ENCODE measurements at places on chromosomes 7 and 10.

DNA sequence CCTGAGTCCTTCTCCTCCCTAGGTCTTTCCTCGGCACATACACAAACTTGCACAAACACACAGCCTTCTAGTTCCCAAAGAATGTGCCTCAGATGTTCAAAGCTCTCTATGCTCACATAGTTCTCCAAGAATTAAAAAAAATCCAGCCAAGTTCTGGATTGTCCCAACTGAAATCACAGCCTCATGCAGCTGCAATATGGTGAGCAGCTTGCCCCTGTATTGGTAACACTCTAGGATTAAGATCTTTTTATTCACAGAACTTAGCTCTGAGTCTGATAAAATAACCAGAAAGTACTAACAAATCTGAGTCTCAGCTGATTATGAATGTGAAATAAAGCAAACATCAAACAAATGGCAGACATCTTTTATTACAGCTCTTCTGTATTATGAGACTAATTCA is 604.8 kb upstream of the PFKP start:
- DNase-seq: no peak

GRCh38 chr10:86500846-86501245 is 20.7 kb downstream of the WAPL start:
- DNase-seq: no peak

DNA sequence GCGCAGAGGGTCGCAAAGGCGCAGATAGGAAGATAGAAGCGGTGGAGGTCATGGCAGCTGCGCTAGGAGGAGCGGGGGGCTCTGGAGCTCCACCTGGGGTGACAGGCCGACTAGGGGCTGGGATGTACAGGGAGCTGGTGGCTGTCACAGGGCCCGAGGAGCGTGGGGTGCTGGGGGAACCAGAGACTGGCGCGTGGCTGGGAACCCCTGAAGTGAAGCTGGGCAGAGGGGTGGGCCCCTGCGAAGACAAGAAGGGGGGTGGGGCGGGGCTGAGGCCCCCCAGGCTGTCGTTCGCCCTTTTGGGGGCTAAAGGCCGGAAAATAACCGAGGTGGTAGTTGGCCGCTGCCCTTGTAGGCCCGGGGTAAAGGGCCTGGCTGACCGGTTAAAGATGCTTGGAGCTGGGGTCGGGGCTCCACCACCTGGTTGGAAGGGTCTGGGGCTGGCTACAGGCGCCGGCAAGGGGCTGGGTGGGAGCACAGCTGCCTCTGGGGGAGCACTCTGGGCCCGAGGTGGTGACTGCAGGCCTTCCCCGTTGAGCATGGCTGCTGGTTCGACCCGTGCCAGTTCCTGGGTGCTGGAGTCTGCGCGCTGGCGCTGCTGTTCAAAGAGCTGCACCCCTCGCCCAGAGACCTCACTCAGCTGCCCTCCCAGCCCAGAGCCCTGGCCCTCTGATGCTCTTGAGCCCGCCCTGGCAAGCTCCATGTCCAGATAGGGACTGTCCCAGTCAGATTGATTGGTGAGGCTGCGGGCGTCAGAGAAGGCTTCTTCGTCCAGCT is 6.8 kb upstream of the MYOZ1 start:
- no peak for DNase-seq

DNA sequence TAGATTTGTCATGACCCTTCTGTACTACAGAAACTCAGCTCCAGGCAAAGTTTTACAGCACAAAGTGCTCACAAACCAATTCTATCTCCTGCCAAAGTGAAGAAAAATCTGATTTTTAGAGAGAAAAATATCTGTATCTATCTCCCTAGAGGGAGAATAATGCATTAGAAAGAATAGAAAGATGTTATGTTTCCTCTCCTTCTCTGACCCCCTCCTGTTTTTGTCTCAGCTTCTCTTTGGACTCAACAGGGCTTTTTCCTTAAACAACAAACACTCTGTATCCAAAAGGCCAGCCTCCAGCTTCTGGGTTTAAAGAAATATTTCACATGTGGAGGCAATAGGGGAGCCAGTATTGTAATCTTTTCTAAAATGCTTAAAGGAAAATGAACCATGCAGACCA is 627.4 kb downstream of the REEP3 start:
- no peak for DNase-seq

DNA sequence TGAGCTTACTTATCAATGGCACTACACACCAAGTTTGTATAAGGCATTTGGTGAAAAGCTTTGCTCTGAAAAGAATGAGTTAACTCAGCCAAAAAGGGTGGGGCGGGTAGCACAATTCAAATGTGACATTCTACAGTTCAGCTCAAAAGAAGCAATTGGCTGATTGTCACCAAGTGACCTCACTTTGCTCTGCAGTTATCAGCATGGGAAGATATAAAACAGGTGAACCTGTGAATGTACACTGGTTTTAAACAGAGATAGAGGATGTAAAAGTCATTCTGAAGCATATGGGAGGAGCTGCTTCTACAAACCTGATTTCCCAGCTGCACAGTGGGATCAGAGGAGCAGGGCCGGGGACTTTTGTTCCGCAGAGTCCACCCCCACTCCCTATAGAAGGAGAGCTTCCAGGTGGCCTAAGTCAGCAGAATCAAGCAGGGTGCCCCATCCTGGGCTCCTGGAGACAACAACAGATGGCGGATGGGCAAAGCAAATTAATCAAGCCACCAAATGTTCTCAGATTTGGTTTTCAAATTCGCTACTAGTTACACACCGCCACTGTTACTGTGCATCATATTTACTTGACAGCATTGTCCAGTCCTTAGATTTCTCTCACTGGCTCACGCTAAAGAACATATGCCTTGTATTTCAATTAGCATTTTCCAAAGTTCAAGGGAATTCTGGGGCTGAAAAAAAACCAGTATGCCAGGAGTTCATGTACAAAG is 27.5 kb upstream of the NPVF start:
- no peak for DNase-seq

DNA sequence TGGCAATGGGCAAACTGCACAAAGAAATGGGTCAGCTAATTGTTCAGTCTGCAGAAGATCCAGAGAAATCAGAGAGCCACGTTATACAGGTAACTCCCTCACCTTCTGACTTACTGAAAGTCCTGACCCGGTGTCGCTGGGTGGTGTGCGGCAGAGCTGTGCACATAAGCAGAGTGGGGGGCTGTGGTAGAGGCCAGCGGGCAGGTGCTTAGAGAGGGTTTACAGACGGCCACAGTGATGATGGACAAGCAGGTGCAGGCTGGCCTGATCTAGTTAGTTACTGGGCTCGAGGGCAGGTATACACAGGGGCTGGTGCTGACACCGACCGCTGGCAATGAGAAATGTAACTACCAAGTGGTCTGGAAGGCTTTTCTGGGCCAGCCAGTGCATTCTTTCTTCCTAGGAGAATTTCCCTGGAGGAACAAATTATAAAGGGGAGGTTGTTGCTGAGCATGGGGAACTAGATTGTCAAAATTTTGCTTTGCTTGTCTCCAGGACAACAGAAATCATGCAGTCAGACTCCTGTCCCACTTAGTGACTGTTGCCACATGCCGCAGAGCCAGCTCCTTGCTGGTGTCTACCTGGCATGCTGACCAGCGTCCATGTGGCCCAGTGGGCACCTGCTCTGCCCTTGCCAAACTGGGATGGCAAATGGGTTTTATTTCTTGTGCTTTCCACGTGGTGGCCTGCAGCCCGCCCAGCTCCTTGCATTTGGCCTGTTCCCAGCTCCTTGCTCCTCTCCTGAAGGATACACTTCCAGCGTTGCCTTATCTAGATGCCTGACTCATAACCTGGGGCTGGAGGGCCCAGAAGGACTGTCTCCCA is 28.8 kb downstream of the DENND10 start:
- DNase-seq: no peak

- DNase-seq: no peak
Measured at GRCh38 chr7:47202146-47202783, 379.6 kb downstream of the TNS3 start.

DNA sequence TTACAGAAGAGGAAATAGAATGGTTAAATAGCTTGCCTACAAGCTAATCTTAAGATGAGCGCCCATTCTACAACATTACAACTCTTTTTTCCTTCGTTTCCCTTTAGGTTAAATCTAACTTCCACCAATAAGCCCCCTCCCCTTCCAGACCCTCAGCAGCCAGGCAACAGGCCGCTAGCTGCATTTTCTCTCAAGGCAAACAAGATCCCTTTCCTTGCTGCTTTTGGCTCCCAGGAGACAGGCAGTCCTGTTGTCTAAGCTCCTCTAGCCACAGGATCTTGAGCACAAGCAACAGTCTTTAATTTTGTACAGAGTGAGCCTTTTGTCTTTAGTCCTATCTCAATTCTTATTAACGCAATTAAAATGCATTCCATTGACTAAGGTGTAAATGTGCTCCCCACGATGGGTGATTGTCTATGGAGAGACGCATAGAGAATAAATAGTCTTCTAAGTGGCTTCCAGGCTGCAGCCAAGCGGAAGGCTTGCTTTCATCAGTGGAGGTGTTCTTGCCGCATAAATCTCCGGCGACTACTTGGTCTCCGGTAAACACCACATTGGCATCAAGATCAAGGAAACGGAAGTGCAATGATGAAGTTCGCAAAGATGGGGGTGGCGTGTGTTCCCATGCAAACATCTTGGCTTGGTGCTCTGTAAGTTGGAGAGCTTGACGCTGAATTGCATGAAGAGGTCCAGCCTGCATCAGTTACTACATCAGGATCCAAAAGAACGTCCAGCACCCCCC is 181.9 kb upstream of the LYZL2 start:
- no peak for DNase-seq

DNA sequence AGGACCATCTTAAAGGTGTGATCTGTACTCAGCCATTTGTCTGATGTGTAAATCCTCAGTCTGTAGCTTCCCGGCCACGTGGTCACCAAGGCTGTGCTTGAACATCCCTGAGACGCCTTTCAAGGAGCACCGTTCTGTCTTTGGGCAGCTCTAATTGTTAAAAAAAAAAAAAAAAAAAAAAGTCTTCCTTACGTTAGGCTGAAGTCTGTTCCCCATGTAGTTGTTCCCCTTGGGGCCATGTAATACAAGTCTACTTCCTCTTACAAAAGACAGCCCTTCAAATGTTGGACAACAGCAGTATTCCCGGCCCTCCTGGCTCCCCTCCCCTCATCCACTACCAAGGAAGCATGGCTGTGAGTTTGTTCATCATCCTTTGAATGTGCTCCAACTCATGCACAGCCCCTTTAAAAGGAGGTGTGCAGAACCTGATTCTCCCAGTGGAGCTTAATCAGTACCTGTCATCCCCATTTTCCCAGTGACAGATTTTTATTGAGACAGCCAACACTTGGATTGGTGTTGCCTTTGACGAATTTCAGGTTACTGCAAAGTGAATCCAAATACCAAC is 392.2 kb upstream of the GALNT17 start:
- DNase-seq: no peak

- no peak for DNase-seq
Measured at GRCh38 chr10:17214971-17215781, 12.9 kb upstream of the VIM start.

- no peak for DNase-seq
Measured at GRCh38 chr10:42974693-42975002, 102.2 kb upstream of the RET start.

GRCh38 chr7:88202278-88202677 is 17.6 kb downstream of the SRI start:
- DNase-seq: no peak

DNA sequence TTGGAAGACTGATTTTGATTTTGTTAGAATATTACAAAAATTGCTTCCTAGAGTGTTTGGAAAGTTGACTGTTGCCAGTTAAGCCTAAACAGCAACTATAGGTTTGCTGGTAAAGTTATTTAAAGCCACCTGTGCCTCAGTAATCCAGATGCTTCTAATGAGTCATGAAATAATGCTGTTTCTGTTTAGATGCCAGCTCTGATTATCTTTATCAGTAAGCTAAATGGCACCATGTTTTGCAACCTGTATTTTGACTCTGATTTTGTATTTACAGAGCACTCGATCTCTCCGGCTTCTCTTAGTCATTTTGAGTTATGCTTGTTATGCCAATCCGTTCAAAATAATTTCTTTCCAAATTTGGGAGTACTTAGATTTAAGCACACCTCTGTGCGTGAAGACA is 366.1 kb downstream of the EXOC4 start:
- no peak for DNase-seq

DNA sequence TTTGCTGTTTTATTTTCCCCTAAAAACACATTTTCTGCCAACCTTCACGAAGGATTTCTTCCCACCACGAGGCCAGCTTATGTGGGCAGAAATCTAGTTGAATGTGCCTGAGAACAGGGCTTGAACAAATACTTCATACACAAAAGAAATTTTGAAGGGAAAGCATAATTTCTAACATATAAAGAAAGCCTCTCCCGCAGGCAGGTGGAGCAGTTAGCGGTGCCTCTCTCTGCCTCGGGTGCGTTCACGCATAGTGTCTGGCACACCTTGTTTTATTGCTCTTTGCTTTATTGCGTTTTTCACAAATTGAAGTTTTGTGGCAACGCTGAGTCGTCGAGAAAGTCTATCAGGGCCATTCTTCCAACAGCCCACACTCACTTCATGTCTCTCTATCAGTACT is 7.0 kb upstream of the CSGALNACT2 start:
- DNase-seq: no peak

DNA sequence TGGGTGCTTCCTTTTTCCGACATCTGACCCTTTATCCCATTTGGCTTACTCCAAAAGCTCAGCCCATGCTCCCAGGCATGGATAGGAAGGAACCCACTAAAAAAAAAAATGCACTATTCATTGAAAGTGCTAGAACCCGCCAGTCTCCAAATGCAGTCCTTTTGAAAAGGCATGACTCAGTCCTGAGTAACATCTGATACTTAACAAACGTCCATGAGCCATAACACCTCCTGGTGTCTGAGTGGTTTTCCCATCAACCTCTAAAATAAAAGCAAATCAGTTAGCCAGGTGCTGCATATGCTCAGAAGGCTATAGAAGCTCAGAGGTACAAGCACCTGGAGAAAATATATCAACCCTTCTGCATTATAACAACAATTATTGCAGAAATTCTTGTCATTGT is 45.0 kb upstream of the CACUL1 start:
- no peak for DNase-seq

- no peak for DNase-seq
Measured at GRCh38 chr10:62860946-62861345, 44.8 kb upstream of the EGR2 start.

- no peak for DNase-seq
Measured at GRCh38 chr10:78964274-78964951, 104.4 kb upstream of the ZMIZ1 start.

DNA sequence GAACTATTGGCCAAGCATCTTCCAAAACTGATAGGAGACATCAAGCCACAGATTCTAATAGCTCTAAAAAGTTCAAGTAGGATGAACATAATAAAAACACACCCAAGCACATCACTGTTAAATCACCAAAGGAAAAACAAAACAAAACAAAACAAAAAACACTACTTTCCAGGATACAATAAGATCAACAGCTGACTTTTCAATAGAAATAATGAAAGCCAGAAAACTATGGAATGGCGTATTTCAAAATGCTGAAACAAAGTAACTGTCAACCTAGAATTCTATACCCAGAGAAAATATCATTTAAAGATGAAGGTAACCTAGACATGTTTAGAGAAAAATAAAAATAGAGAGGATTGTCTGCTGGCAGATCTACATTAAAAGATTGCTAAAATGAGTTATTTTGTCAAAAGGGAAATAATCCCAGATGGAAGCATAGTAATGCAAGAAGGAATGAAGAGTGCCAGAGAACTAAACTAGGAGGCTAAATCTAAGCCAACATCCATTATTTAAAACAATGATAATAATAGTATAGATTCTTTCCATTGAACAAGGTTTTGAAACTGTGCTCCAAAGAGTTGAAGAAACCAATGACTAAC is 13.9 kb downstream of the TUBAL3 start:
- no peak for DNase-seq
